ENCODE measurements at places on chromosomes 3 and 15. TPM values are rescaled to one million over a fixed set of nuclear protein-coding genes. Genes with fewer than 3 reads are reported as not detected.

- no peak for DNase-seq
Observed at GRCh38 chr15:92048739-92049138, 195.2 kb downstream of the SLCO3A1 start.

DNA sequence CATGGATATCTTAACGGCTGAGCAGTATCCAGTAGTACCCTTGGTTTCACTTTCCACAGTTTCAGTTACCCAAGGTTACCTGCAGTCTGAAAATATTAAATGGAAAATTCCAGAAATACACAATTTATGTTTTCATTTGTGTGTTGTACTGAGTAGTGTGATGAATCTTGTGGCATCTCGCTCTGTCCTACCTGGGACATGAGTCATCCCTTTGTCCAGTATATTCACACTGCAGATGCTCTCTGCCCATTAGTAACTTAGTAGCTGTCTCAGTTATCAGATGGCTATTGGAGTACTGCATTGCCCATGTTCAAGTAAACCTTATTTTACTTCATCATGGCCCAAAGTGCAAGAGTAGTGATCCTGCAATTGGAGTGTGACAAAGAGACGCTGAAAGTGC, 26.1 kb downstream of the GASK1A start:
- no peak for DNase-seq

DNA sequence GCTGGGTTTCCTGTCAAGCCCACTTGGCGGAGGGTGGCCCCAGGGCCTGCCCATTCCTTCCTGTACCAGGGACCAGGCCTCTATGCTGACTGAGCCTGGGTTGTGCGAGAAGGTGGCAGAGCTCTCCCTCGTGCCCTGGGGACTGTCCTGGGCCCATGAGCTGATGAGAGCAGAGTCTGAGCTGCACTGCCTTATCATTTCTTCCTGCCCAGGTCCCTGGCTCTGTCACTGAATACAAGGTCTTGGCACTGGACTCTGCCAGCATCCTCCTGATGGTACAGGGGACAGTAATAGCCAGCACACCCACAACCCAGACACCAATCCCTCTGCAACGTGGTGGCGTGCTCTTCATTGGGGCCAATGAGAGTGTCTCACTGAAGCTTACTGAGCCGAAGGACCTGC, 7.5 kb downstream of the MPI start:
- DNase-seq, result no peak

DNA sequence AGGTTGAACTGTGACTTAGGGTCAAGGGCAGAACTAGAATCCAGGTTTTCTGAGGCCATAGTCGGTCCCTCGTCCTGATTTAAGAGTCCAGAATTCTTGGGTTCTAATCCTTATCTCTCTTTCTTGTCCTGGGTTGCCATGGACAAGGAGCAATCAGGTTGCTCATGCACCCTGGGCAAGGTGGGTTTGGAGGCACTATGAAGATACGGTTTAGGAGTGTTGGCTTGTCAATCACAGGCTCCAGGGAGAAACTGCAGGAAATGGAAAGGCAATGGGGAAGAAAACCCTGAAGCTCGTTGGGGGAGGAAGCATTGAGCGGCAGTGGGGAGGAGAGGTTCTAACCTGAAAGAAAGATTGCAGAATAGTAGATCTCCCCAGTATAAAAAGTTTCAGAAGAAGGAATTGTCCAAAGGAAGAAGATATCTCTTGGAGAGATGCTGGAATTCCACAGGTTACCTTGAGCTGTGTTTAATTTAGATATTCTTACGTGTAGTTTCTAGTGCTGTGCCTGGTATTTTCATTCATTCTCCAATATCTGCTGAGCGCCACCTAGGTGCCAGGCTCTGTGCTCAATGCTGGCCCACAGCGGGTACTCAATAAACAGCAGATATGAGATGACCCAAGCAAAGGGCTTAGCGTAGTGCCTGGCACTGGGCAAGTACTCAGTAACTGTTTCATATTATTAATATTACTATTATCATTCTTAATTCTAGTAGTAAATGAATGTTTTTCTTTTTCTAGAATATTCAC, 2.0 kb downstream of the ACAN start:
- DNase-seq, result no peak

DNA sequence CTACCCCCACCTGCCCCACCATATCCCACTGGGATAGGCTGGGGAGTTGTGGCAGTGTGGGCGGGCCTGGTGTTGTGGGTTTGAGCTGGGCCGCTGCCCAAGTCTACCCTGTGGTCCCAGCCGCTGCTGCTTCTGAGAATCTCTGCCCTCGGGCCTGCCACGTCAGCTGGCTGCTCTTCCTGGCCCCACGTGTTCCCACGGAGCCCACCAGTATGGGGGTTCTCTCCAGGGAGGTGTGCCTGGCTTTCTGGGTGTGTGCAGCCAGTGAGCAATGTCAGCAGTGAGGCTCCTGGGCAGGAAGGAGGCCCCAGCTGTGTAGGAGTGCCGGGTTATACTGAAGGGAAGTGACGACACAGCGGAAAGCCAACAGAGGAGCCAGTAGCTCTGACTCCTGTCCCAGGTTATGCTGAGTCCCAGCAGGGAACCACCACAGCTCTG, 10.5 kb downstream of the GNAI2 start:
- DNase-seq, result peak; percentile 90

DNA sequence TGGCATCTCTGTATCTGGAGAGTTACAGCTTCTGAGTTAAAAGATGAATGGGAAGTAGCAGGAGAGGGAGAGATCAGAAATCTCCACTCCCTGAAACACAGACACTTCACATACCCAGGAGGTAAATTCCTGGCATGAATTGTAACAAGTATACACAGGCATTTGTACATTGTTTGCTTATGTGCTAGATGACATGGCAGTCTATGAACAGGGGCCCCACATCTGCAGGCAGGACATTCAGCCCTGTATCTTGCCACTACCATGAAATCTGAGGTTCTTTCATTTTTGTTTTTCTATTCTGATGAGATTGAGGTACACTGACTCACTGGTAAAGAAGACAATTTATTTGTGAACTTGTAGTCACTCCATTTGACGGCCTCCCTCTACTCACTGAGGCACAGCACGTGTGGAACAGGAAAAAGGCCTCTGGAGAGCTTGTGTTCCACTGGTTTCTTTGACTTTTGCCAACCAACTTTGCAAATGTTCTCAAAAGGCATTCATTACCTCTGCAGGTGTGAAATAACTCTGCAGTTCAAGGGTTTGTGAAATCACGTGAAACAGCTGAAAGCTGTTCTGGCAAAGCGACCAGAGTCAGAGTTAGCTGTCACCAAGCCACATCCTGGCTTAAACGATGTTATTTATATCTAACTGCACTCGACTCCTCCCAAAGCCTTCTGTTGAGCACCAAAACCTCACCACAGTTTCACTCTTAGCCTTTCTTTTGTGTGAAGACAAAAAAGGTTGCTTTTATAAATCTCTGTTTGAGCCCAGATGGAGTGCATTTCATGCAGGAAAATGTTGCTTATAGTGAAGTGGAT, 401.3 kb upstream of the CFAP20DC start:
- peak; percentile 36 for DNase-seq

DNA sequence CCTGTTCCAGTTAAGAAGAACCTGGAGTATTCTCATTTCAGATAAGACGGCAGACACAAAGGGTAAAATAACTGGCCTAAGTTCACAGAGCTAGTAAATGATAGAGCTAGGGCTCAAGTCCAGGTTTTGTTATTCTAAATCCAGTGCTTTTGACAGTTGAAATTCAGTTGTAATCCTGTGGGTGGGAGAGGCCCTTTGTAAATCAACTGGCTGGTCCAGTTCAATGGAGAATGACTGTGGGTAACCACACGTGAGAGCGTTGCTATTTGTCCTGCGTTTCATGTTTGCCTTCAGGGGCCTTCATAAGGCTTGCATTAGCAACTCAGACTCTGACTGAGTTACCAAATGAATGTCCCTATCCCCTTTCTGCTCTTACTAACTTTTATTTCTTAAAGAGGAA, 24.2 kb upstream of the CD96 start:
- DNase-seq, result no peak

GRCh38 chr15:68609629-68610028, 30.8 kb downstream of the CORO2B start:
- DNase-seq, result no peak

GRCh38 chr3:67329358-67329757, 325.1 kb downstream of the SUCLG2 start:
- DNase-seq, result no peak

- no peak for DNase-seq
Observed at GRCh38 chr3:75692061-75692460, 27.9 kb downstream of the FRG2C start.

- no peak for DNase-seq
Observed at GRCh38 chr15:40081691-40082194, 26.9 kb downstream of the BMF start.

DNA sequence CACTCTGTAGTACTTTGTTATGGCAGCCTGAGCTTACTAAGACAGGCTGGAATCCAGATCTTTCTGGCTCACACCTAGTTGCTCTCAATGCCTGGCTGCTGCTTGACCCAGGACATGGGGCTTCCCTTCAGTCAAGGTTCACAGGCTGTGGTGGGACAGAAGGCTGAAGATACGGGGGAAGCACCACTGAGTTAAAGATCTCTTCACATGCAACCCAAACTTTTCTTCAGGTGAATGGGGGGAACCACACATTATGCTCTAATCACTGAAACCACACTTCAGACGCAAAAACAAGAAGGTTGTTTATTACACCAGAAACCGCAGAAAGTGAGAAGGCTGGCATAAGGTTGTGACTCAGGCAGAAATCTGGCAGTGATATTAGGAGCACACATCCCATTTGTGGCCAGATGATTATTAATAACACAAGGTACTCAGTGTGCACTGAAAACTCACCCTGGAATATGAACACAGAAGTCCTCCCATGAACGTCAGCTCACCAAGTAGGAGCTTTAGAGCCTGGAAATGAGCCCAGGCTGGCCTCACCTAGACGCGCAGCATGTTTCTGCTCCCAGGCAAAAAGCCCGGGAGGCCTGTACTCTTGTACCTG, 230.5 kb upstream of the CHRNA7 start:
- DNase-seq, result no peak

DNA sequence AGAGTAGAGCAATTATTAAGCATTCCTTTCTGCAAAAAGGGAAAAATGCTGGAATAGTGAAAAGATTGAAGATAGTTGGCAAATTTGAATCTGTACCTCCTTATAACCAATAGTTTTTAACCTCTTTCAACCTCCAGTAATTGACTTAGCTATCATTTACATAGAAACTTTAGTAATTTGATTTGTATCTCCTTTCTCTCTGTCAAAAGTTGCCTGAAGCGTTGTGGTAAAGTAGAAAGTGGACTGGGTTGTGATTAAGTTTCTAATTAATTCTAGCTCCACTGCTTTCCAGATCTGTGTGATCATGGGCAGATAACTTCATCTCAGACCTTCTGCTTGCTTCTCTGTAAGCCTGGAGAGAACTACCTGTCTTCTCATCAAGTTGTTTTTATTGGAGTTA, 24.8 kb downstream of the GLCE start:
- DNase-seq, result no peak

DNA sequence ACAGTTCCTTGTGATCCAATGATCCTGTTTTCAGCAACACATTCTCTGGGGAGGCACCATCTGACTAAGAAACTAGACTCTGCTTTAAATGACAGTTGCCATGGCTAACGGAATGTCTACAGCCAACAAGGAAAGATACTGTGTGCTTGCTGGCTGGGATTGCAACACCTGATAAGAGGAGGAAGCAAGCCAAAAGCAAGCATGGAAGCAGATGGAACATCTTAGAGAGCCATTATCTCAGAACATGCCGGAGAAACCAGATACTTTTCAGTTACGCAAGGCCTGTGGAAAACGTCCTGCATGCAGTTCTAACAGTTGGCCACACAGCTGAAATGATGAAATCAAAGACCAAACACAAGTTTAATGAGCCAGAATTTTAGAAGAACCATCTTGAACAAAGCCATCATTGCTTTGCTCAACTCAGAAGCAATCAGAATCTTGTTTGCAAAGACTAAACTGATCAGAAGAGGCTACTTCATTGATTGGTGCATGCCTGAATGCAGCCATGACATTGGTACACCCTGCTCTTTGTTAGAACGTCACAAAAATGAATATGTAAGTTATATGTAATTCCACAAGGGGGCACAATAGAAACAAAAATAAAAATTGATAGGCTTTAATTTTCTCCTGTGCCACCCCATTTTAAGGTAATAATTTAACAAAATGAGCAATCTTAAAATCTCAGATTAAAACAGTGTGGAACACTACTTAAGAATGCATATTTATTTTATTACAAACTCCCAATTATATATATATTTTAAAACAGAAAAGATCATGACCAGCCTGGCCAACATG, 50.8 kb downstream of the GXYLT2 start:
- no peak for DNase-seq

DNA sequence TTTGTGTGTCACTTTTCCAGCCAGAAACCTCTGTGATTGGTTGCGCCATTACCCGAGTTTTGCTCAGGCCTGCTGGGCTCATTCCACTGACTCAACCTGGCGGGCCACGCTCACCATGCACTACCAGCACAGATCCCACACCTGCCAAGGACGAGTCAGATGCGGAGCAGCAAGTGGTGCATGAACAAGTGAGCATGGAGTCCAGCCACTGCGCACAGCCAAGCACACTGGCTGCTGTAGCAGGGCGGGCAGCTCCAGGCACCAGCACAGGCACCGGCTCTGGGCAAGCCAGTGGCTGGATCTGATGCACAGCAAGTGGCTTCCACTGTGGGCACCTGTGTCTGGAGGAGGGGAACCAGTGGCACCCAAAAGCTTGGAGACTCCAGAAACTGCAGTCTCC, 110.4 kb downstream of the CBLB start:
- no peak for DNase-seq

- DNase-seq, result no peak
Observed at GRCh38 chr3:127888564-127889107, 26.4 kb upstream of the KBTBD12 start.

DNA sequence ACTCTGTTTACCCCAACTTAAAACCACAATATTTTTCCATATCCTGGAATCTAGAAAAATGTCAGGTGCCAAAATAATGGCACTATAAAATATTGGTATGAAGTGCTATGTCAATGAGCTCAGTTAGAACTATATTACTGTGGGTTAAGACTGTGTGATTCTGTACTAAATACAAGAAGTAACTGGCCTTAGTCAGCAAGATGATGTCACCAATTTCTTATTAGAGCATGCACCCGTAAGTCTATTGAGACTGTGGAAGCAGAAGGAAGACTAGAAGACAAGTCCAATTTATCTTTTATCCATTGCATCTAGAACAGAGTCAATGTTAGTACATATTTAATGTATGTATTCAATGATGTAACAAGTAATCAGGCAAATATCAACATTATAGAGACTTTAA, 25.0 kb downstream of the LRRC58 start:
- DNase-seq, result no peak

GRCh38 chr15:60633426-60633968, 154.6 kb upstream of the ICE2 start:
- DNase-seq, result no peak

DNA sequence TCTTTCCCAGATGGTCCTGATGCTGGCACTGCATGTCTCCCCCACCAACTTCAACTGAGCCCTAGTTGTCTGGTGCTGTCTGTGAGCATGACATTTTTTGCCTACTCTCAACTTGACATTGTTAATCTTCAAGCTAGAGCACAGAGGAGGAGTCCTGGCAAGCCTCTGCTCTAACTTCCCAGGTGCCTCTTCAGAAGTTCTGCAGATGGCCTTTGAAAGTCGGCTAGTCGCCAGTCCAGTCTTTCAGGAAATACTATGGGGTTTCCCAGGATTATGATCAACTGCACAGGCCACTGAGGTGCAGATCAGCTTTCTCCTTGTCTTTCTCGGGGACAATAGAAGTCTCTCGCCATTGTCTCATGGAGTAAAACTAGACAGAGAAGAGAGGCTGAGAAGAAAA, 86.7 kb downstream of the ST8SIA2 start:
- DNase-seq, result no peak

Gene PP2D1
- total RNA-seq, result not detected

Gene CCDC54
- not detected for total RNA-seq

Gene OIP5
- total RNA-seq, result 0.36 TPM

Gene MRPS11
- 8.0 TPM for total RNA-seq

Gene CLDN18
- not detected for total RNA-seq
